Activated T-helper 1 cell treated with Interleukin-2 at 50 U/mL for 16 hours (primary cell): ENCODE measurements at places on chromosomes 7 and 10.

- no peak for DNase-seq
These were observed 39.0 kb downstream of the CDH23 start for GRCh38 chr10:71435571-71436267.

GRCh38 chr10:5449823-5450222 is 37.5 kb downstream of the NET1 start:
- no peak for DNase-seq

- no peak for DNase-seq
These were observed 41.3 kb downstream of the ARID5B start for GRCh38 chr10:61942604-61943461.

DNA sequence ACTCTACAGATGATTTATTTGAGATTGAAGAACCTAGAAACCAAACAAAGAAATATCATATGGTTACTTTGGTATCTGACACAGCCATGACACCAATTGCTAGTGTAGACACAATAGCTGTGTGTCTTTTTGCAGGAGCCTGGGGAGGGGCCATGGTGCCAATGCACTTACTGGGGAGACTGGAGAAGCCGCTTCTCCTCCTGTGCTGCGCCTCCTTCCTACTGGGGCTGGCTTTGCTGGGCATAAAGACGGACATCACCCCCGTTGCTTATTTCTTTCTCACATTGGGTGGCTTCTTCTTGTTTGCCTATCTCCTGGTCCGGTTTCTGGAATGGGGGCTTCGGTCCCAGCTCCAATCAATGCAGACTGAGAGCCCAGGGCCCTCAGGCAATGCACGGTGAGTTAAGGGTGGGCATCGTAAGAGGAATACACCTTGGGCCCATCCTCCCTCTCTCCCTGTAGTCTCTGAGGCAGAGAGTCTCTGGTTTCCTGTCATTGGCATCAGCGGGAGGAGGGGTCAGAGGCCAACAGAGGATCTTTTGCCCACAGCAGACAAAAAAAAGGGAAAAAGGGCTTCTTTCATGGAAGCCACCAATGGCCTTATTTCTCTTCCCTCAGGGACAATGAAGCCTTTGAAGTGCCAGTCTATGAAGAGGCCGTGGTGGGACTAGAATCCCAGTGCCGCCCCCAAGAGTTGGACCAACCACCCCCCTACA is 1.2 kb downstream of the TMEM139 start:
- no peak for DNase-seq

GRCh38 chr10:78645975-78646374 is 422.8 kb upstream of the ZMIZ1 start:
- no peak for DNase-seq

GRCh38 chr7:115721293-115722217 is 309.0 kb downstream of the TFEC start:
- DNase-seq = no peak

DNA sequence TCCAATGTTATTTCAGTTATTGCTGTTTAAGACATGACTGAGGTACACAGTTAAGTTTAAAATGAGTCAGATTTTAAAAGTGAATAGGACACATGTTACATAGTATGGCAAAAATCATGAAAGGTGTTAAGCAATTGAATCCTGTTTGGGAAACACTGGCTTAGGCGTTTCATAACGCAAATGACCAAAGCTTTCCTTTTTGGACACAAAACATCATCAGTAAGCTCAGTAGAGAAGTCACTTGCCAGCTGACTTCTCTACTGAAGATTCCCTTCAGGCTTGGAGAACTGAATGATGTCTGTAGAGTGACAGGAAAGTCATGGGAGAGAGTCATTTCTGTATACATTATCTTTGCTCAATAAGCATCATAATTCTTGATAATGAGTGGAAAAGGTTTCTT is 64.4 kb upstream of the RSBN1L start:
- no peak for DNase-seq

- no peak for DNase-seq
These were observed 144.3 kb upstream of the ZMIZ1 start for GRCh38 chr10:78924319-78925003.

GRCh38 chr10:97333601-97334369 is 744 bp downstream of the FRAT2 start:
- peak; percentile 4 for DNase-seq

GRCh38 chr7:23335136-23335535 is 36.0 kb downstream of the MALSU1 start:
- no peak for DNase-seq
